ENCODE measurements at places on chromosomes 1 and 21.

GRCh38 chr1:232283864-232284263 lies 346.1 kb downstream of the SIPA1L2 start:
- DNase-seq = peak; percentile 75

- no peak for DNase-seq
Measured at GRCh38 chr1:60025552-60025951, 48.0 kb downstream of the C1orf87 start.

- DNase-seq = no peak
Measured at GRCh38 chr1:175885326-175885725, 141.9 kb upstream of the TNR start.

DNA sequence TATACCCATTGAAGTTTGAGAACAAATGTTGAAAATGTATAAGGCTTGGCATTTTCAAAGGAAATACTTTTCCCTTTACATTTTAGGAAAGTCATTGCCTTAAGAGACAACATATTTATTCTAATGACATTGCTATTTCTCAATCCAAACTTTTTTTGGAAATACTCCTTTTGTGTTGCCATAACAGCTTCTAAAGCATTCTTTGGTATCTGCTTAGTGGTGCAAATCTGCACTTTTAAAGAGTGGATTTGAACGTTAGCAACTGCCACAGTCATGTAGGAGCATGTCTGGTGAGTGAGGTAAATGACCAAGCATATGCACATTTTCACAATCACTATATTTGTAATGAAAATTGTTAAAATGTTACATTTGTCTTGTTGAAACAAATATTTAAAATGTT lies 124.4 kb upstream of the GORAB start:
- no peak for DNase-seq

DNA sequence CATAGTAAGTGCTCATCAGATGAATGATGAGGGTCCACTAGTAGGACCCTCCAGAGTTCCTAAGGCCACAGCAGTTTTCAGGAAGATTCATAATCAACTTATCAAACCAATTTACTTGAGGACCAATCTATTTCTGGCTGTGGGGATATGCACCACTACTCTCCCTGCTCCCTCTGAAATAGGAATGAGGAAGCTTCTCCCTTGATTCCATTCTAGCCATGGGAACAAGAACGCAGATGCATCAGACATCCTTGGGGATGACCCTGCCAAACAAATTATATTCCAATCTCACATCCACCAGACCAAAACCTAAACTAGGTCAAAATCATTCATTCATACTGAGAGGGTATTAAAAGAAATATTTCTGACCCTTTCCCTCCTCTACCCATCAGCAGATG lies 31.5 kb downstream of the JAK1 start:
- no peak for DNase-seq

DNA sequence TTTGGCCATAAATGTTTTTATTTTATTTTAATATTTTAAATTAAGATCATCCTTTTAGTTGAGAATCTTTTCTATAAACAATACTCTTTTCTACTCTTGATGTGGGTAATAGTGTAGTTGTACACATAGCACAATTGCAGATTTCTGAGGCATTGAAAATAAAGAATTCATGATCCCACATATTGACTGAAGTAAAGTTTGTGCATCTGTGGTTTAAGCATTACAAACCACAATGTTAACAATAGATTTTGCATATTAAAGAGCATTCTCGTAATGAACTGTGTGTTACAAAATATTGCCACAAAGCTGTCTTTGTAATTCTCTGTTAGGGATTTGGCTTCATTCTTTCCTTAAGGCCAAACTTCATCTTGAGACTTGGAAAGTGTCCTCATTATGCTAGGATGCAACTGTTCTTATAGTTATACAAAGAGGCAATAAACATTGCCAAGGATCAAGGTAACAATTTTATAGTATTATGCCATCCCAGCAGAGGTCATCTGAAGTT lies 256.8 kb downstream of the OLFM3 start:
- no peak for DNase-seq

All from DMS153 (cell line).